ENCODE measurements at places on chromosomes 3 and 15.

DNA sequence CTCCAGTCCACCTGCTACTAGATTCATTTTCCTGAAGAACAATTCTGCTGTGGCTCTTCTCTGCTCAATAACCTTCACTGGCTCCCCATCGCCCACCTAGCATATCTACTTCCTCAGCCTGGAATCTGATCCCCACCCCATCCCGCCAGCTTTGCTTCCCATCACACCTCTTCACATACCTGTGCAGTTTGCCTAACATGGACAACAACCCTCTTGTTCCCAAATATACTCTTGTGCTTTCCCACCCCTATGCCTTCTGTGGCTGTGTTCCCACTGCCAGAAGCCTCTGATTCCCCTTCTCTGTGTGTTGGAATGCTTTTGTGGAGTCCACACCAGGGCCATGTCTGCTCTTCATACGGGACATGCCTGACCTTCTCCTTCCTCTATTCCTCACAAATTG, 29.5 kb downstream of the CMTM7 start:
- no peak for DNase-seq

DNA sequence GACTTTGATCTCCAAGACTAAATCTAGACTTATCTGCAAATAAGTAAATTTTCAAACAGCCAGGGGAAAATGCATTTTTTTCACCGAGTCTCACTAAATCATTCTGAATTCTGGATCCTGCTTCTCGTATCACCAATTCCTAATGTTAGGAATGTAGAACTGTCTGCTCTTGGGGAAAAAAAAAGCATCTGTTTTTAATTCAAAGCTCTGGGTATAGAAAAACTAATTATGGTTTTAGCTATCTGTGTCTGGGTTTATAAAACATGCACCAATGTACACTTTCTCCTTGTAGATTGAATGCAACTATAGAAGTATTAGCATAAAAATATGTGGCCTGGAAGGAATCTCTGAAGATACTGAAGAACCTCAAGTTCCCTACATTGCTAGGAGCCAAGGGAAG, 4.8 kb upstream of the CDAN1 start:
- DNase-seq, result no peak

GRCh38 chr15:48516121-48516520, 129.4 kb downstream of the FBN1 start:
- no peak for DNase-seq

GRCh38 chr3:15654891-15655290, 53.3 kb downstream of the BTD start:
- no peak for DNase-seq

DNA sequence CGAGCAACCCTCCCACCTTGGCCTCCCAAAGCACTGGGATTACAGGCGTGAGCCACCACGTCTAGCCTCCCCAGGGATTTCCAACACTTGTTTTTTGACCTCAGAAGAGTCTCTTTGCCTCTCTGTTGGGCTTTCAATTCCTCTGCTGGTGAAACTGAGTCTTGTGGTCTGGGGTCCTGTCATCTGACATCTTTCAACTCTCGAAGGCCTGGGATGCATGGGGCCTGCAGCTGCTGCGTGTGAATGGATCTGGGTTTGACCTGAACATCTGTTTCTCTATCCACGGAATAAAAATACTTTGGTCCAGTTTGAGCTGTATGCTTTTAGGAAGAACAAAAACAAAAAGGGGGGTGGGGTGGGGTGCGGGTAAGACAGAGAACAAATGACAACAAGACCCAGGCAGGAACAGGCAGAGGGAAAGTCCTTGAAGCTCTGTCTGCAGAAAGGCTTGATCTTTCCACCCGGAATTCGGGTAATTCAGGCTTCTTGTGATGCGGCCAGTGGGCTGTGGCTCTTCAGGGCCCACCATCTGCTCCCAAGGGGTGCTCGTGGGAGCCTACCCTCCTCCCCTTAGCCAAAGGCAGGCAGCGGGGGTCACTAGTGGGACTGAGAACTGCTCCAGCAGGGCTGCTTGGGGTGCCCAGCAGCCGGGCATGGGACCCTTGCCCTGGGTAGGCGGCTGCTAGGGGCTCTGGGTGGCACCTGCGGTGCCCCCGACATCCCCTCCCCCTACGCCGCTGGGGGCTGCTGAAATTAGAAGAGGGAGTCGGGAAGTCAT, 71.5 kb downstream of the SLC12A8 start:
- DNase-seq, result no peak

- DNase-seq, result no peak
These were observed 373.1 kb upstream of the TPRG1 start for GRCh38 chr3:188798556-188799145.

DNA sequence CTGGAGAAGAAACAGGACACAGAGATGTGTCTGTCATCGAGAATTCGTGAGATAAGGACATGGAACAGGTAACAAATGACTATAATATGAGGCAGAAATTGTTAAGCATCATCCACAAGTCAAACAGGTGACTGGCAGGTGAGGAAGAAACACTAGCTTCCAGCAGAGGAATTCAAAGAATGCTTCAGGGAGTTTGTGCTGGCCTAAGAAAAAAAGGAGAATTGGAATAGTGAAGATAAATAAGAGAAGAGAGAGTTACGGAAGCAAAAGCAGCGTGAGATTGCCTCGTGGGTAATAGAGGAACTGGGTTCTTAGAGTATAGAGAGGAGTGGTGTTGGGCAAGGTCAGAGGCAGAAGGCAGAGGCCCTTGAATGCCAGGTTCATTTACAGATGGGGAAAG, 22.9 kb upstream of the FGF12 start:
- DNase-seq, result no peak

- DNase-seq, result no peak
These were observed 170.0 kb downstream of the SEMA6D start for GRCh38 chr15:47887241-47887800.

GRCh38 chr15:55403531-55403930, 4.6 kb downstream of the CCPG1 start:
- DNase-seq, result peak; percentile 85

DNA sequence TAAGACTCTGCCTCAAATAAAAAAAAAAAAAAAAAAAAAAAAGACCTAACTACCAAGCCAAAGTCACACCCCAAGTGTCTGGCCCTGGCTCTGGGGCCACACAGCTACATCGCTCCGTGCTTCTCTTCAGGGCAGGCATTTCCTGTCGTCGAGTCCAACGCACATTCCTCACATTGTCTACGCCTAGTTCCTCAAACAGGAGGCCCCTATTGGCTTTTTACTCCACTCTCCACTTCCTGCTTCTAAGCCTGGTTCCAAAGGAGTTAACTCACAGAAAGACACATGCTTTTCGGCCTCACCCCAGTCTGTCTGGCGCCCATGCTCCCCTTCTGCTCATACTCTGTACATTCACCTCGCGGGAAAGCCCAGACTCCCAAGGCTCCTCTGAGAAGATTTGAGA, 28.8 kb downstream of the KNG1 start:
- no peak for DNase-seq

GRCh38 chr15:93286446-93286845, 197.4 kb upstream of the RGMA start:
- DNase-seq, result no peak

GRCh38 chr3:129952556-129953355, 21.8 kb upstream of the TRH start:
- no peak for DNase-seq

GRCh38 chr3:35900079-35900478, 260.8 kb downstream of the ARPP21 start:
- DNase-seq, result no peak

DNA sequence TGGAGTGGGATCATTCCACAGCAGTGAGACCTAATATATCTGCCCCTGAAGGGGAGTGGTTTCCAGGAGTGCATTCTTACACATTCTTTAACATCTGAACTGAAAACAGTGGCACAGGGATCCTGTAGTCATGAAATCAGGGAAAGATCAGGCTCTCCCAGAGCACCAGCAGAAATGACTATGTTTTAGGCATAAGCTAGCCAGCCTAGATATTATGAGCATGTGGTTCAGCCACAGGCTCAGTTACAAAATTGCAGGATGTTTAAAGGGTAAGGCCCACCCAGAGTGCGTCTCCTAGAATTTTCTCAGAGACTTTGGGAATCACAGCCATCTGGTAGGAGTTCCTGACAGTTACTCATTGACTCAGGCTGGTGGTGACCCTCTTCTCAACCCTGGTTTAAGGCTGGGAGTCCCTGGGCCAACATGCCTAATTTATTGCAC, 20.9 kb downstream of the FSTL1 start:
- no peak for DNase-seq
